ENCODE measurements at places on chromosomes 2 and 18.

- no peak for DNase-seq
Observed at GRCh38 chr18:48352051-48352755, 57.0 kb downstream of the ZBTB7C start.

- peak; percentile 27 for DNase-seq
Observed at GRCh38 chr18:32093102-32093511, 1.4 kb downstream of the RNF138 start.

GRCh38 chr2:160085662-160086061 is 23.2 kb upstream of the PLA2R1 start:
- DNase-seq, result no peak

DNA sequence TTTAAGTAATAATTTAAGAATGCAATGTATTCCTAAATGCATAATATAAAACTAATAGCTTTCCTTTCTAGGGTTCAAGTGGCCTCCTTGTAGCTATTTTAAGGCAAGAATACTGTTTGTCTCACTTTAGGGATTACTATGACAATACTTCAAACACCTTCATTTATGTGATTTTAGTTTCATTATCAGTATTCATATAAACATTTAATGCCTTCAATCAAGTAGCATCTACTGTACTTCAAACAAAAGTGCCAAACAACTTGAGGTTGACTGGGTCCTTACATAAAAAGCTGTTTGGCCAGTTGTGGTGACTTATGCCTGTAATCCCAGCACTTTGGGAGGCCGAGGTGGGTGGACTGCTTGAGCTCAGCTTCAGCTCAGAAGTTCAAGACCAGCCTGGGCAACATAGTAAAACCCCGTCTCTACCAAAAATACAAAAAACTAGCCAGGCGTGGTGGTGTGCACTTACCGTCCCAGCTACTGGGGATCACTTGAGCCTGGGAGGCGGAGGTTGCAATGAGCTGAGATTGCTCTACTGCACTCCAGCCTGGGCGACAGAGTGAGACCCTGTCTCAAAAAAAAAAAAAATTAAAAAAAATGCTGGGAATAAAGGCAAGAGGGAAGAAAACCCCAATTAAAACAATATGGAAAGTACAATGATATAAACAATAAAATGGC is 9.3 kb downstream of the MEX3C start:
- DNase-seq, result no peak

DNA sequence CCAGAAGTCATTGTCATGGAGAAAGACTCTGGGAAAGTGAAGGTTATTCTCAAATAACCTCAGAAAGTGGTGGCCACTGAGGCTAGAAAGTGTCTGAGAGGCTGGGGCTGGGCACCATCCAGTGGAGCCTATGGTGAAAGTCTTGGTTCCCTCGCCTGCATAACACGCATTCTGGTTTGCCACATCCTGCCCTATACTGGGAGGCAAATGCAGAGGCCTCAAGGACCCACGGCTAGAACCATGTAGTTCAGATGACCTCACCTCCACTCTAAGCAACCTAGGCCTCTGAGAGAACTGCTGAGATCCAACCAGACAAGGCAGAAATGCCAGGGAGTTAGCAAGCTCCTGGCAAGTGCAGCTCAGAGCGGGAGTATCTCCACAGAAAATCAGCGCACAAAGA is 5.1 kb downstream of the ITGB6 start:
- no peak for DNase-seq

- no peak for DNase-seq
Observed at GRCh38 chr2:55156984-55157383, 75.1 kb downstream of the CLHC1 start.

GRCh38 chr2:118705032-118705431 is 142.4 kb downstream of the EN1 start:
- DNase-seq, result no peak

- DNase-seq, result peak; percentile 79
Observed at GRCh38 chr18:71760541-71760940, 783.6 kb downstream of the CBLN2 start.

All from NCI-H748 treated with DMSO at 0.1 percent for 48 hours (cell line).